ENCODE measurements at places on chromosomes 3 and 15.

GRCh38 chr3:99128725-99129505 lies 227.4 kb upstream of the DCBLD2 start:
- DNase-seq, result peak; percentile 95

GRCh38 chr3:128408012-128408692 lies 58.5 kb downstream of the DNAJB8 start:
- DNase-seq, result no peak

DNA sequence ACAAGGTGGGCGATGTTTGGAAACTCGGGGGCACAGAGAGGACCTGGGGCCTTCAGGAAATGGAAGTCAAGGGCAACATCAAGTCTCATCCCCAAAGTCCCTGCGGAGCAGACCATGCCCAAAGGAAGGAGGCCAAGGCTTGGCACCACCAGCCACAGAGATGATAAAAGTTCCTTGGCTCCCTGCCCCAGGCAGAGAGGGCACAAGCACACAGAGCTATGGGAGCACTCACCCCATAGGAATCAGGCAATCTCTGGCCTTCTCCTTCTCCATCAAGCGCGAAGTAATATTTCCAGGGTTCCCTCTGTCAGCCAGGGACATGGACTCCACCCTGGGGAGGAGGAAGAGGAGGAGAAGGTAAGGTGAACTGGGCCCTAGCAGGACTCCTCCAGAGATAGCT lies 7.9 kb downstream of the ACAA1 start:
- no peak for DNase-seq

DNA sequence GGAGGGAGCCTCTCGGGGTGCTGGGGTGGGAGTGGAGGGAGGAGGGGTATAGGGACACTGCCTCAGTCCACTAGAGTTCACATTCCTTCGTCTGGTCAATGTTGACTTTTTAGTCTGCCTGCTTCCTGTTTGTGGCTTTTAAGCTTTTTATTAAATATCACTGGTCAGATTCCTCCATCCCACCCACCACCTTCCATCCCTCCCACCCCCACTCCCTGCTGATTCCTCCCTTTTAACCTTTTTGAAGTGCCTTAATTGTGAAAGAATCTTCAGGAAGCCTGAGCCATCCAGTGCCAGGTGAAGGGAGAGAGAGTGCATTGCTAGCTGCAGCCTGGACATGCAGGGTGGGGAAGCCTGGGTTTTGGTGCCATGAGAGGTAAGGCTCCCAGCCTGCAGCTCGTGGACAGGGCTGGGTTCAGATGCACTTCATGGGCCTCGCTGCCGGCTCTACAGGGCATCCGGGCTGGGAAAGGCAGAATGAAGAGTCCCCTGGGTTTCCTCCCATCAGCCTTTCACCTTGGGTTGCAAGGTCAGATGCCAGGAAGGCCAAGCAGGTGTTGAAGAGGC lies 105.9 kb downstream of the DNAJB8 start:
- DNase-seq, result no peak

DNA sequence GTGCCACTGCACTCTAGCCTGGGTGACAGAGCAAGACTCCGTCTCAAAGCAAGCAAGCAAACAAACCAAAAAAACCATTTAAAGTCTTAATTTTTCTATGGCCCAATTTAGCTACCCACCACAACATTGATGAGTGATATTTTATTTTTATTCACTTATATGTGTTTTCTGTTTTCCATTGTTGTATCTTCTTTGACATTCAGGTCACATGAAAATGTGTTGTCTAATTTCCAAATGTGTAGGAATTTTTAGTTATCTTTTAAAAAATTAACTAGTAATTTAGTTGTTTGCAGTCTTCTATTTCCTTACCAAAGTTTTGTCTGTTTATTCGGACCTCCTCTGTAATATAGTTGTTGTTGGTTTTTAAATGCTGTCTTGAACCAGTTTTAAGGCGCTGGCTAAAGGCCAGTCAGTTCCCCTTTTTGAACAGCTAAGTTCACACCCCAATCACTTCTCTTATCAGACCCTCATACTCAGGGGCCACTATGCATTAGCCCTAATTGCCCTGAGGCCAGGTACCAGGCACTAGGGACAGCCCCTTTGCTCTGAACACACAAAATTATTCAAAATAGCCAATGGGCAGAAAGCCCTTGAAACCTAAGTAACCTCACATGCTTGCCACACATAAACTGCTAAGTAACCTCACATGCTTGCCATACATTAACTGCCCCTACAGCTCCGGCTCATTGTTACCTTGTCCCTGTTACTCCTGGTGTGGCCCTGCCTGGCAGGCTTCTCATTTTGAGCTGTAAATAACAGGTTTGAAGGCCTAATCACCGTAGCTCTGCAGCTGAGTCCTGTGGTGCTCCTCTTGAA lies 4.3 kb upstream of the CCR4 start:
- no peak for DNase-seq

DNA sequence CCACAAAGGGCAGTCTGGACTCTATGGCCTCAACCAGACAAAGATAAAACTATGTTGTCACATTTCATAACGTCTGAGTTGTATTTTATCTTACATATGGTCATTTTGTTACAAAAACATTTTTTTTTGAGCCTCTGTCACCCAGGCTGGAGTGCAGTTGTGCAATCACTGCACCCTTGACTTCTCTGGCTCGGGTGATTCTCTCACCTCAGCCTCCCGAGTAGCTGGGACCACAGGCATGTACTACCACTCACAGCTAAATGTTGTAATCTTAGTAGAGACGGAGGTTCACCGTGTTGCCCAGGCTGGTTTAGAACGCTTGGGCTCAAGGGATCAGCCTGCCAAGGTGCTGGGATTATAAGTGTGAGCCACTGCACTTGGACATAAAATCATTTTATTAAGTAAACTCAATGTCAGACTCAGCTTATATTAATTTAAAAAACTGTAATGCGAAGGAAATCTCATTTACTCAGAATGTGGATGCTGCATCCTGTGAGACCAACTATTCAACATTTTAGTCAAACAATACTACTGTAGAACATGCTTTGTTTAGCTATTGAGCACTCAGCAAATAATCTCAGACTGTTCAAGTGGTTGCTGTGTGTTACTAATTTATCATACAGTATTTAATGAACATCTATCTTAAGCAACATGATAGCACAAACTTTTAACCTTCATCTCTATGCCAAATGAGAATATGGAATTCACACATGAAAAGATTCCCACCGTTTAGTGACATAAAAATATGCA lies 209.2 kb downstream of the TBL1XR1 start:
- DNase-seq, result peak; percentile 29

- DNase-seq, result peak; percentile 84
Measured at GRCh38 chr3:43455233-43455632, 166.6 kb downstream of the ANO10 start.

DNA sequence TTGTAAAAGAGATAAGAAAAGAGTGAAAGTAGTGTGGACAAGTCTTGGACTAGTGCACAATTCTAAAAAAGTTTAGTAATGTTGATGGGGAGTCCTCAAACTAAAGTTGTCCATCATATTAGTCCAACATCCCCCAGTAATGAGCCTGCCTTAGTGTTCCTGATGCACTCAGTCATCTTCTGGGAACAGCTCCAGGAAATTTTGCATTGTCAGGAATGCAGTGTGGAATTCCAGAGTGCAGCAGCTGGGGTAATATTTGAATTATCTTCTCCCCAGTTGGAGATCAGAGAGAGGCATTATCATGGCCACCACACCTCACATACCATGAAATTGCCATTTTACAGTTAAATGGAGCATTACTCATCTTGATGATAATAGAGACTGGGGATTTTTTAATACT lies 528.8 kb upstream of the NAALADL2 start:
- DNase-seq, result peak; percentile 15

- no peak for DNase-seq
Measured at GRCh38 chr15:85100186-85100937, 118.7 kb downstream of the PDE8A start.

- DNase-seq, result no peak
Measured at GRCh38 chr15:82135638-82136037, 89.8 kb upstream of the MEX3B start.

DNA sequence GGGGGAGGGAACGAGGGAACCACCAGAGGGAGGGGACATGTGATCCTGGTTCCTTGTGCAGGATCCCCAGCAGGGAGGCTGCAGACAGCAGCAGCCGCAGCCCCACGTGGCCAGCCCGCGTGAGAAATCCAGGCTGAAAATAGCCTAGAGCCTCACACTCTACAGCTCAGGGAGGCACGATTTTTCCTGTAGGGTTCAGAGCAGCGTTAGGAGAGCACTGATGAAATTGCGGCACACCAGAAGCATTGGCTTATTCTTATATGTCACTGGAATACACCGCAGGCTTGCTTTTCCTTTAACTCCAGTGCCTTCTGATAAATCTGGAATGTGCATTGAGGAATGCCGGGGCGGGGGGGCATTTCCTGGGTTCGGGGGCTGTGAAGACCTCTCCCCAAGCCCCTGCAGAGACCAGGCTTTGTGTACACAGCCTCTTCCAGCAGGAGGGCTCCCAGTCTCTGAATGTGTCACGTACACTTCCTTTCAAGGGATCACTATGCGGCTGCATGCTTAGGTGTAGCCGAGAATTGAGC lies 193.0 kb downstream of the ATP10A start:
- DNase-seq, result no peak

- DNase-seq, result peak; percentile 17
Measured at GRCh38 chr15:76285241-76285825, 25.9 kb downstream of the ETFA start.

DNA sequence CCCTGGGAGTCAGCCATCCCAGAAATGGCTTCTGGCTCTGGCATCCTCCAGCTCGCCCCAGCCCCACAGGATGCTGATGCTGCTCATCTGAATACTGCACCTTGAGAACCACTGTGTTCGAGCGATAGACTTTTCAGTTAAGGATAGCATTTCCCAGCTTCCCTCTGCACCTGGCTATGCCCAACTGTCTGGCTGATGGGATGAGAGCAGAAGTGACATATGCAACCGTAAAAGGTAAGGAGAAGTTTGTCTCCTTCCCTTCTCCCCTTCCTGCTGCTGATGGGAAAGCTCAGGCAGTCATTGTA lies 9.7 kb upstream of the HHATL start:
- no peak for DNase-seq

- DNase-seq, result no peak
Measured at GRCh38 chr3:141422961-141423582, 54.8 kb downstream of the ZBTB38 start.

- DNase-seq, result no peak
Measured at GRCh38 chr15:89400116-89400781, 65.6 kb upstream of the POLG start.

DNA sequence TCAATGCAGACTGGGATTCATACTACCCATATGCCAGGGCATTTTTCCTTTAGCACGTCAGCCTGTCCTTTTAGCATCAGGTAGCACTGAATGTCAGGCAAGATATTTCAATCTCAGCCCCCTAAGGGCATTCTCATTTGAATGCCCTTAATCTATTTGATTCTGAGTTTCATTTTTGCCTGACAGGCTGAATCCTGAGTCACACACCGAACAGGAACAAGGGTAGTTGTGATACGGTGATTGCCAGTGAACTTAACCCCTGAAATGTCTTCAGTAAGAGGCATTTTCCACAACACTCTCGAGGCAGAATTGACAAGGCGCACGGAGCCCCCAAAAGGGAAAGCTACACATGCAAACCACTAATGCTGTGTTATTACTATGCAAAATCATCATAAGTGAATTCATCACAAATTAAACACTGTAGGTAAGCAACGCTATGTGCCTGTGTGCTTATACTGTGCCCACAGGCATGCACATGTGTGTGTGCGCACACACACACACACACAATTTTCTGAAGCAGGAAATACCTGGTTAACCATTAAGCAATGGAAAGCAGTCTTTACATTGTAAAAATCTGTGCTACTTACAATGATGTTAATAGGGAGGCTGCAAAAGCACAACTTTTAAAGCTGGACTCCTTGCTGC lies 130.4 kb downstream of the ZNF385D start:
- DNase-seq, result peak; percentile 71

- peak; percentile 37 for DNase-seq
Measured at GRCh38 chr3:71127844-71128243, 455.7 kb downstream of the FOXP1 start.

DNA sequence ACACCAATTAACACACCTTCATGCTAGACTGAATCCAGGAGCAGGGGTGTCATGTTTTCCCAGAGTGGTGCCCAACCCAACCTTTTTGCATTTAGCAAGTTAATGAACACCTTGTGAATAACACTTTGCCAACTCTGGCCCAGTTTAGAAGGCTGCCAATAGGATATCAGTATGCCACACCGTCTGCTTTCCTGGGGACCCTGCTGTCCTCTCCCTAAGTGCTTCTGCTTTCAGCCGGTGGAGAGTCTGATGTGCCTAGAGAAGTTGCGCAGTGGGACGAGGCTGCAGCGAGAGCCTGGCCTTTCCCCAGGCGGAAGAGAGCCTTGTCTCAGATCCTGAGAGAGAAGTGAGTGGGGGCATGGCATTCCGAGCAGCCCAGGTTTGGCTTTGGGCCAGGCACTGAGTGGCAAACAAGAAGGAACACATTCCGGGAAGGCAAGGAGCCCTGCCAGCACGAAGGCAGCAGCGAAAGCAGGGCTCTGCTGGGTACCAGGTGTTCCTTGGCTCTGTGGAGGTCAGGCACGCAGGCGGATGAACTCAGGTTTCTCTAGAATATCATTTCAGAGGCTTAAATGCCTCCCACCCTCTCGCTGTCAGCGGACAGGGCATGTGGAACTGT lies 36.9 kb downstream of the SENP8 start:
- DNase-seq, result peak; percentile 83

GRCh38 chr15:38398134-38398533 lies 55.8 kb upstream of the FAM98B start:
- DNase-seq, result peak; percentile 92

DNA sequence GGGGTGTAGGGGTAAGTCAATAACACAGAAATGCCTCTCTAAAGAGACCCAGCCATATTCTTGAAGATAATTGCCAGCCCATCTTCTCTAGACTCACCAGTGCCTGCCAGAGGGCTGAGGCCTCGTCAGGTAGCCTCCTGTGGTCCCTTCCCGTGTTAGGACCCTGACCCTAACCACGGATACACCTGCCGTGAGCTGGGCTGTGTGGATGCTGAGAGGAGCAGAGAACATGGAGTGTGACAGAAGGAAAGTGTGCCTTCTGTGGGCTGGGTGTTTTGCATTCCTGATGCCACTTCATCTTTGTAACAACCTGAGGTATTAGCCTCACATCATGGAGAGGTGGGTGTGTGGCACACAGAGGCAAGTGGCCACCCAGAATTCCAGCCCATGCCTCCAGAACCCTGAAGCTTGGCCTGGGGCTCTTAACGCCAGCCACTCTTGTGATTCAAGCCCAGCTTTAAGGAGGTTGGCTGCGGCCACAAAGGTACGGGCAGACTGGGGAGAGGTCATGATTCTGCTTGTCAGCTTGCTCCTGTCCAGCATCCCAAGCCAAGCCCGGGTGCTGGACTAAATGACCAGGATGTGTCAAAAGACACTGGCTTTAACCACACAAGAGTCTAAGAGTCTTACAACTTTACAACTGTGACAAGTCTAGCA lies 21.1 kb upstream of the ABTB1 start:
- no peak for DNase-seq

DNA sequence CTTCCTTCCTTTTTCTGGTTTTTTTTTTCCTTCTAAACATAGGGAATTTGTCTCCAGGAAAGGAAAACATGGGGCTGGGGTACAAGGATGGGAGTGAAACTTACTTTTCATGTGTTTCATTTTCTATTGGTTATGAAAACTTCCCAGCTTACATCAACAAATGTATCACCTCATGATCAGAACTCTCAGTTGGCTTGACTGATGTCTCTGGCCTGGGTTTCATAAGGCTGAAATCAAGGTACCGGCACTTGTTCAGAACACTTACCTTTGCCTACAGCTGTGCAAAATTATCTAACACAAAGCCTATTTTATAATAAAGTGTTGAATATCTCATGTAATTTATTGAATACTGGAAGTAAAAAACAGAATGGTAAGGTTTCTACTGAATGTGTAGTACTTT lies 91.8 kb upstream of the STT3B start:
- no peak for DNase-seq

GRCh38 chr15:43808435-43808950 lies 8.1 kb downstream of the HYPK start:
- DNase-seq, result no peak

GRCh38 chr3:105904678-105905284 lies 36.0 kb upstream of the CBLB start:
- no peak for DNase-seq
